ENCODE measurements at places on chromosomes 3 and 15.

DNA sequence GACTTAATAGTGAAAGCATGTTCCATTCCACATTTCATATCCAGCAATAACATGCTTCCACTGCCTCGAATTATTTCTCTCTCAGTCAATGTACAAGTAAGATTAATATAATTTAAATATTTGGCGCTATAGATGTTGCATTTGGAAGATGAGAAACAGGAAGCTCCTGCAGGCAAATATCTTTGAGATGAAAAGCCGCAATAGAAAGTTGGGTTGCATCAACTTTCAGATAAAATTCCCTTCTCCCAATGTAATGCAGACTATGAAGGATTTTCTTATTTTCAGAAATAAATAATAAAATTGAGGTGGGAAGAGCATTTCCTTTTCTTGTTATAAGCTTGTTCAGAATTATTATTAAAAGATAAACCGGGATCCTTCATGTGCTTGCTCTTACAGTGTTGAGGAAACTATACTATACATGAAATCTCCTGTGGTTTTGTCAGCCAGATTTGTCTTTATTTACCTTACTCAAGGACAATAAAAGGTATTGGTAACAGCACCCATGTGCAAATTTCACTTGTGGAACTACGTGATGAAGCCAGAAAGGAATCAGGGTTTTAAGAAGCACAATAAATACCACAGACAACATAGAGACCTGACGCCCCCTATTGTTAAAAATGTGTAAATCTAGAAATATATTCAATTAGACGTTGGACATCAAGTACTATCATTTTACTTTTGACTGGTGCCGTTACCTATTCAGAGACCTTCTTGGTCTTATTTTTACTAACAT is 307.0 kb downstream of the ARPP21 start:
- no peak for DNase-seq

GRCh38 chr3:173066044-173067004 is 74.7 kb downstream of the SPATA16 start:
- DNase-seq = no peak

GRCh38 chr3:108328821-108329486 is 32.6 kb downstream of the HHLA2 start:
- no peak for DNase-seq

- DNase-seq = no peak
Measured at GRCh38 chr3:147921051-147921450, 511.9 kb downstream of the ZIC1 start.

DNA sequence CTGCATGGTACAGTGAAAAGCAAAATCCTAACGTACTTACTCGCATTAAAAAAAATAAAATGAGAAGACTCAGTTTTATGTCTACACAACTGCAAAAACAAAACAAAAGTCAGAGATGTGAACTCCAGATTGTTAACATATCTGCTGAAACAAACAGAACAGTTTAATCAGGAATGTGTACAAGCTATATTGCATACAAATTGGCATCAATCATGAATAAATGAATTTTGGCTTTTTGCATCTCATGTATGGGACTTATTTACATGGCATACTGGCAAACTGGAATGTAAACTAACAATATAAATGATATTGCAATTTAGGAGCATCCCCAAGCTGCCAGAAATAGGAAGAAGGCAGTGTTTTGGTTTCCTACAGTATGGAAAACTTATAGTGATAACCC is 79.6 kb upstream of the NSMCE3 start:
- DNase-seq = no peak

DNA sequence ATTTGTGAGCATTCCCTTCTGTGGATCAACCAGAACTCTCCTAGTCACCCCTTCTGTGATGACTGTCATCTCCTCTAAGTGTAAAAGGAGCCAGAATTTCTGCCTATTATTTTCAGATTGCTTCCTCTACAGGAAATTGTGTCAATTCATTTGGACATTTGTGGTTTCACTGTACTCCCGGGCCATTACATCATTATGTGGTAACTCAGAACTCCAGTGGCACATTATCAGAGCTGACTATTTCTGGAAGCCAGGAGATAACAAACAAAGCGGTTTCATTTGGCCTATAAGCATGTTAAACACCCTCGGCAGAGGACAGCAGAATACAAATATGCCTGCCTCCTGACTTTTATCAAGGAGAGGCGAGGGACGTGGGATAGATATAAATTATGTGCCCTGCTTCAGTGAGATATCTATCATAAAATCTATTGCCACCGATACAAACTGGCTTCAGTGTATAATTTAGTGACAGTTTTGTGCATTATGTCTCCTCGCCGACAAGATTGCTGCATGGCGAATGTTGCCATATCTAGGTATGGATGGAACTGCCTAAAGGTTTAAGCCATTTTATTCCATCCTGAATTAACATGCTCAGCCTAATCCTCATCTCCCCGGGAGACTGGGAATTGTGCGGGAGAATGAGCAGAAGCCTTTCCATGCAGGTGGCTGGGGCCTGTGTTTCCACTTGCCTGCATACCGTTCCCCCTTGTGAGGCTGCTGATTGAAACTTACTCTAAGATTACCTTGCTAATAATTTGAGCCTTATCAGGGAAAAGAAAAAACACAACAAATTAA is 193.4 kb upstream of the SEMA6D start:
- DNase-seq = no peak

GRCh38 chr3:54309601-54310000 is 187.2 kb downstream of the CACNA2D3 start:
- no peak for DNase-seq

- DNase-seq = no peak
Measured at GRCh38 chr3:132593947-132594323, 3.1 kb upstream of the ACKR4 start.

DNA sequence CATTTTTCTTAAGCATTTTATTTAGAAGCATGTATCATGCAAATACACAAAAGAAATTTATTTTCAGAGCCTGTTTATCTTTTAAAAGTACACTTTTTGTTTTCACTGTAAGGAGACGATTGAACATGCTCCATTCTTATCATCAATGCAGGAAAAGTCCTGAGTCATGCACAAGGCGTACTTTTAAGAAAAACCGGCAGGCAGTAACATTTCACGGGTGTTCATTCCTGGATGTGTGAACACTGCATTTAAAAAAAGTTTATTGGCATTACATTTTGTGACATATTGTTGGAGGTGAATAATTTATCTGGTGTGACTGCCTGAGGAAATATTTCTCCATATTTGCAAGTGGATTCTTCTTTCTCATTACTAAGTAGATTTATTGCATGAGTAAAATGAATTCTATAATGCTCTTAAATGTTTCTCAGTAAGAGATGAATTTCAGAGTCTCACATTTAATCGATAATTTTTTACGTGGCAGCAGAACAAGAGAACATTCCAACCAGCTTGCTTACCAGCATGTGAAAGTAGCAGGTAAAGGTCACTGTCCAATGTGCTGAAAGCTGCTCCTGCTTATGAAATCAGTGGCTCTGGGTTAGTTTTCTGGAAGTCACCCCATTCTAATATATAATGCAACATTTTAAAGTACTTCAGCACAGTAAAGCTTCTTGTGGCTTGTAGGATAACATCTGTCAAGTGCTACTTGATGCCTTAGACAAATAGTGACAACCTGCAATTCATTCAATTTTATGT is 87.0 kb downstream of the SV2B start:
- no peak for DNase-seq

- DNase-seq = no peak
Measured at GRCh38 chr3:22506871-22507270, 696.3 kb upstream of the UBE2E2 start.

- DNase-seq = peak; percentile 60
Measured at GRCh38 chr3:138347960-138348753, at the start of gene MRAS. TSS of gene MRAS (plus strand) at chr3:138348579. CDS start at chr3:138372884, 24,305 bp downstream.

- no peak for DNase-seq
Measured at GRCh38 chr15:64161688-64162477, 939 bp downstream of the PPIB start.

DNA sequence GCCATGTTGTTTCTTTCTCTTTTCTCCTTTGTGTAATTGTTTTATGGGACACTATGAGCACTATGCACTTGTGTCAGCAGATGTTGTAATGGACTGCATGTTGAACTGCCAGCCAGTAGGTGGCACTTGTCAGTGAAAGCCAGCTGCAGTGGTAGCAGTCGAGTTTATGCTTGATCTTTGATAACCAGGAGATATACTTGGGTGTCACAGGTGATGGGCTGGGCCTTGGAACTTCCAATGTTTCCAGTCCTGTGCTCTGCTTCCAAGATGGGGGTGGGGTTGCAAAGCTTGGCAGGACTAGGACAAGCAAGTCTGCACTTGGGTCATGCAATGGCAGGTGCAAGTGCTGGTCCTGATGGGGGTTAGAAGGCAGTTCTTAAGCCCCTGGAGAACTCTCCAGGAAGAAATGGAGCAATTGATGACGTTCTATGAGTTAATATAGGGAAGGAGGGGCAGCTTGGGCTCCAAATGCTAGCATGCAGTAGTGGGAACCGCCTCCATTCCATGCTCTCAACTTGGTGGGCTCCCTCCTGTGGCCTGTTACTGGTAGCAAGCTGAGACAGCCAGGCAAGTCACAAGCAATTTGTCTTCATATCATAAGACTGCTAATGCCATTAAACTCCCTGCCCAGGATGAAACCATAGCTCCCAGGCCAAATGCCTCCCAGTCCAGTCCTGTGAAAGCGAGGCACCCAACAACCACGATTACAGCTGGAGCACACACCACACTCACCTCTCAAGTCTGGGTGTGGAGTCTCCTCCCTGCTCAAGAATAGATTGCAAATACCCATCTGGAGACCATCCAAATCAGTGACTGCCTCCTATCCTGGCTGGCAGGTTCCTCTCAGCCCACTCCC is 287.2 kb downstream of the CGGBP1 start:
- DNase-seq = peak; percentile 10

DNA sequence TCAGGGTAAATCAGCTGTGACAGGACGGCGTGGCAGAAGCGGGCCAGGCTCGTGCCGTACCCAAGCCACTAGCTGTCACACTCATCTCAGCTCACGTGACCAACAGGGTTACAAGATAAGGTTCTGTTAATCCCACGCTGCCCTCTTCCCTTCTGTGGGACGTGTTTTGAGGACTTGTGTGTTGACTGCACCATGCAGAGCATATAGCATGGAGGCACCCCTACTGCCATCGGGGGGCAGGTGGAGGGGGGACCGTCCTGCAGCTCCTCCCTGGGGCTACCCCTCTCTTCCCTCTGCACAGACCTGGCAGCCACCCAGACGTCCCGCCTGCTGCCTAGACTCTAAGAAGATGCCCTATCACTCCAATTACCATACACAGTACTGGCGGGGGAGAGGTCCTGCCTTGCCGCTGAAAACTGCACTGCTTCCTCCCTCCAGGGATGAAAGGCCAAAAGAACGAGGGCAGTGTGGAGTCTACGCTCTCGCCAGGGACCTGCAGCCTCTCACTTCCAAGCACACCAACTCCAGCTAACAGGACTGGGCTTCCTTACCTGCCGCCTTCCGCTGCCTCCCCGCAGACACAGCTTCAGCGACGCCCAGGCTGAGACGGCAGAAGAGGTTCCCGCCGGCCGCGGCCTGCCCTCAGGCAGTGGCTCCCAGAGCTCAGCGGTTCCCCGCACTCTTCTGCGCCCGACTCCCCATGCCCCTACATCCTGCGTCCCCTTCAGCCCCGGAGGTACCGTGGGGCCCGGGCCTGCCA is at the start of gene TNK2:
TNK2 (minus strand) TSS at position 618 of the 760 bp plus-strand sequence. CDS start 19,963 bp downstream, outside the sequence.
- peak; percentile 67 for DNase-seq

GRCh38 chr15:47955021-47955420 is 165.8 kb upstream of the SLC24A5 start:
- no peak for DNase-seq

DNA sequence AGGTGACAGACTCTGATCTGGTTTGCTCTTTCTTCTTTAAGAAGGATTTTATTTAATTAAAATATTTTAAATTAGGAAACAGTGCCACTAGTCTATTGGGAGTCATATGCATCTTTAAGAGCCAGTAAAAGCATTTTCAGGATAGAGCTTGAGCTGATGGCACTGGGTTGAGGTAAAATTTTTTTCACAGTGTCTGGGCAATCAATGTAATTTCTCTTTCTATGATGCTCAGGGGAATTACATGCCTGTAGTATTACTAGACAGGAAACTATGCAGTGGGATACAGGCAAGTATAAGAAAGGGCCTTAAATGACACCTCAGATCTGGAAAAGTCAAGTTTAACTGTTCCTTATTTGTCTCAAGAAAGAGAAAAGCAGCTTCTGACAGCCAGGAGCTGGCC is 76.4 kb downstream of the GAP43 start:
- DNase-seq = no peak

GRCh38 chr3:181533811-181534210 is 177.9 kb upstream of the SOX2 start:
- no peak for DNase-seq

DNA sequence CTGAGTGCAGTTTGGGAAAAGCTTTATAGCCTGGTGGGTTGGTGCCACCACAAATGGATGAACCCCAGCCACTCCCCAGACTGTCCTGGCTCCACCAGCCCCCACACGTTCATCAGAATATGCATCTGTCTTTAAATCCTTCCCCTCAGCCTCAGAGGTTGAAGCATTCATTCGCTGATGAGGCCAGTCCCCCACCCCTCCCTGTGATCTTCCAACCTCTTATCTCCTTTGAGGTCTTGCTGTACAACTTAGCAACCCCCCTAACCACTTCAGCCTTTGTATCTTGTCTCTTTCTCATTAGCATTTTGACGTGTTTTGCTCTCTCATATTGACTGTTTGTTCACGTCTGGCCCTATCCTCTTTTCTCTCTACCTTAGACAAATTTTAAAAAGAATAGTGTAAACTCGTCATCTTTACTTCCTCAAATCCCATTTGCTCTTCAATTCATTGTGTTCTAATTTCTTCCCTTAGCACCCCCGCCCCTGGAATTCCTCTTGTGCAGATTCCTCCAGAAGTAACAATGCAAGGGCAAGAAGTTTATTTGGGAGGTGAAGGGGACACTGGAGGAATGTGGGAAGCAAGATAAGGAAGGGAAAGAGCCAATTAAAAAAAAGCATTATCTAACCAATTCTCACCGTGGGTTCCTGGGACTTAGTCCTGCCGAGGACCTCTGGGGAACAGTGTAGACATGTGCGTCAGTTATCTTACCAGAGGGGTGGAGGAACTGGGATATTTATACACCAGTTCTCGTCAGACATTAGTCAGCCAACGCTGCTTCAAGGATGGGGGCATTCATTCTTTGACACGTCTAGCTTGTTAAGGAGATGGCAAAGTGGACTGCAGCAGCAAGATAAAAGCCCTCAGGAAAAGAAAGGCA is 38.6 kb downstream of the MOBP start:
- no peak for DNase-seq
